ENCODE measurements at places on chromosomes 7 and 10.

GRCh38 chr10:89450901-89451300 lies 36.5 kb downstream of the IFIT5 start:
- DNase-seq: no peak

- DNase-seq: no peak
Measured at GRCh38 chr10:131822692-131823245, 78.0 kb upstream of the PPP2R2D start.

DNA sequence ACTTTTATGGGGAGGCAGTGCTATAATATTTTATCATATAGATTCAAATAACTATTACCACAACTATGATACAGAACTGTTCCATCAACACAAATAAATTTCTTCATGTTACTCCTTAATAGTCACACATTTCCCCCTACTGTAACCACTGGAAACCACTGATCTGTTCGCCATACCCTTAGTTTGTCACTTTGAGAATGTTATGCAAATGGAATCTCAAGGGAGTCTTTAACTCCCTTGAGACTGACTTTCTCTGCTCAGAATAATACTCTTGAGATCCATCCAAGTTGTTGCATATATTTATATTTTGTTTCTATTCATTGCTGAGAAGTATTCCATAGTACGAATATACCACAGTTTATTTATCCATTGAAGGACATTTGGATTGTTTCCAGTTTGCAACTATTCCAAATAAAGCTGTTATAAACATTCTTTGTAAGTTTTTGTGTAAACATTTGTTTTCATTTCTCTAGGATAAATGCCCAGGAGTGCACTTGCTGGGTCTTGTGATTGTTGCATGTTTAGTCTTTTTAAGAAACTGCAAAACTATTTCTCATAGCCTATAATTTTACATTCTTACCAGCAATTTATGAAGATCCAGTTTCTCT lies 19.7 kb upstream of the PON2 start:
- DNase-seq: no peak

DNA sequence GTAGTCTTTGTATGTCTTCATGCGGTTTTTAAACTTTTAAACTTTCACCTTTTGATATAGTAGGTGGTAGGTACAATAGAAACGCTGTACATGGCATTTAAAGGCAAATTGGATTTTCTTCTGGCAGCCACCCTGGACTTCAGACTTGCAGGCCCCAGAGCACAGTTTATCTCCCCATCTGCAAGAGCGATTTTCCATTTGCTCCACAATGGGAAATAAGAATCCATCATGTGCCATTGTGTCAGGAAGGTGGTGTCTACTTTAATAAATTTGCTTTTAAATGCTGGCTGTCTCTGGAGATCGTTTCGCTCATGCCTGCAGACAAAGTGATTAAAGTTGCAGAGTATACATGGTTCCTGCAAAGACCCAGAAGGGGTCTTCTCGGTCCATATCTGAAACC lies 38.9 kb downstream of the UNC5B start:
- DNase-seq: no peak

DNA sequence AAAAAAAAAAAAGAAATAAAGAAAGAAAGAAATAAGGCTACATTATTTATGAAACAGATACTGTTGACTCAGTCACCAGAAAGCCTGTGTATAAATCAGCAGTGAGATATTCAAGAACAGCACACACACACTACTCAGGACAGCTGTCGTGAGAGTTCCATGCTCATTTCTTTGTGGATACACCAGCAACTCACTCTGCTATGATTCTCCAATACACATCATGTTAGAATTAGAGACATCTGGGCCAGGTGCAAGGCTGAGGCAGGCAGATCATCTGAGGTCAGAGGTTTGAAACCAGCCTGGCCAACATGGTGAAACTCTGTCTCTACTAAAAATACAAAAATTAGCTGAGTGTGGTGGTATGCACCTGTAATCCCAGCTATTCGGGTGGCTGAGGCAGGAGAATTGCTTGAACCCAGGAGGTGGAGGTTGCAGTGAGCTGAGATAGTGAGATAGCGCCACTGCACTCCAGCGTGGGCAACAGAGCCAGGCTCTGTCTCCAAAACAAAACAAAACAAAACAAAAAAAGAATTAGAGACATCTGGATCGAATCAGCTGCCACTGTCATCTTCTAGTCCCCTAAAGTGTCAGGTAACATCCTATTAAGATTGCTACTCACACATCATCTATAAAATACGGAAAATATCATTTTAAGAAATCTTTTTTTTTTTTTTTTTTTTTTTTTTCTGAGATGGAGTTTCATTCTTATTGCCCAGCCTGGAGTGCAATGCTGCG lies 11.2 kb upstream of the NUPR2 start:
- no peak for DNase-seq

GRCh38 chr7:28105234-28105633 lies 75.4 kb downstream of the JAZF1 start:
- DNase-seq: no peak

GRCh38 chr7:5550831-5551230 lies 127.2 kb upstream of the TNRC18 start:
- no peak for DNase-seq

- no peak for DNase-seq
Measured at GRCh38 chr7:6654113-6654841, 17.2 kb downstream of the ZNF316 start.

- DNase-seq: peak; percentile 7
Measured at GRCh38 chr7:155764438-155764793, 47.8 kb downstream of the SHH start.

- no peak for DNase-seq
Measured at GRCh38 chr10:84542522-84543490, 214.4 kb downstream of the CCSER2 start.

DNA sequence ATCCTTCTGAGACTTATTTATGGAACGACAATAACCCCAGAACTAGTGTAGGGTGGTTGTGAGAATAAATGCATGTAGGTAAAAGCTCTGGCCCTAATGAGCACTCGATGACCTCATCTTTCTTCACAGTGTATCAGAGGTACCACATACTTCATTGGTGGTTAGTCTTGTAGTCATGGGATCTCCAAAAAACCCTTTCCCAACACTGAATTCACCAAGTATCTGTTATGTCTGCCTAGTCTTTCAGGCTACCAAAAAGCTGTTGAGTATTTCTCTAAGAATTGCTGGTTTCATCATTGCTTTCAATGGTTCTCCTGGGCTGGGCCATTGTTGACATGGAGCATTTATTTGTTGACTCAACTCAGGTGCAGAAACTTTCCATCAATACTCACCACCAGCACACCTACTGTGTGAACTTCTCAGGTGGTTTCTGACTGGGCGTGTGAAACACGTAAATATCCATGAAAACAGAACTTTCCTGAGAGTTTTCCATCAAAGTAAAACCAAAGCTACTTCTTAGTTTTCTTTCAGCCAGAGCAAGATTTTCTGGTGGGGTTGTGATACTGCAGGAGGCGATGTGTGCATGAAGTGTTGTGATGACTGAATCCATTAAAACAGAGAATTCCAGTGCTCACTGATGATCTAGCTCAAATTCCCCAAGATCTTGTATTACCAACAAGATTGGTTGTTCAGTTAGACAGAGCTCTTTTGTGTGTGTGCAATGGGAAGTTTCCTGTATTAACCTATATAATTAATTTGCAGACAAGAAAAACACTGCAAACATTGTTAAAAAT lies 51.4 kb upstream of the SLC35B4 start:
- no peak for DNase-seq

GRCh38 chr7:123783820-123784219 lies 35.0 kb upstream of the WASL start:
- DNase-seq: no peak

DNA sequence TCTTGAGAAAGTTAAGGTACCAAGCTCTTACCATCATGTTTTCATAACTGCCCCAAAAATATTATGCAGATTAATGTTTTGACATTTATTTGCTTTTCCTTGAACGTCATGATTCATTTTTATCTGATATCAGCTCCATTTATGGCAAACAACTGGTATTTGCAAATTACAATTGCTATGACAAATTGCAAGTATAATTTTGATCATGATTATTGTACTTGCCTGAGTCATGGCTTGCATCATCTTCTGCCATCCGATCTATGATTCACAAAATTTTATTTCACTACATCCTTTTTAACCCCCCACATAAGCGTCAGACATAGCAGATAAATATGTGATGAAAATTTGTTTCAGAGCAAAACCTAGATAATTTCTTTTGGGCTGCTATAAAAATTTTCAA lies 155.0 kb downstream of the STK31 start:
- DNase-seq: no peak

- DNase-seq: no peak
Measured at GRCh38 chr7:122470859-122471258, 166.3 kb upstream of the FEZF1 start.

- no peak for DNase-seq
Measured at GRCh38 chr10:125606414-125607010, 76.5 kb downstream of the TEX36 start.

GRCh38 chr10:23442936-23443335 lies 4.1 kb downstream of the OTUD1 start:
- no peak for DNase-seq

- no peak for DNase-seq
Measured at GRCh38 chr7:51187941-51188340, 128.7 kb downstream of the COBL start.

DNA sequence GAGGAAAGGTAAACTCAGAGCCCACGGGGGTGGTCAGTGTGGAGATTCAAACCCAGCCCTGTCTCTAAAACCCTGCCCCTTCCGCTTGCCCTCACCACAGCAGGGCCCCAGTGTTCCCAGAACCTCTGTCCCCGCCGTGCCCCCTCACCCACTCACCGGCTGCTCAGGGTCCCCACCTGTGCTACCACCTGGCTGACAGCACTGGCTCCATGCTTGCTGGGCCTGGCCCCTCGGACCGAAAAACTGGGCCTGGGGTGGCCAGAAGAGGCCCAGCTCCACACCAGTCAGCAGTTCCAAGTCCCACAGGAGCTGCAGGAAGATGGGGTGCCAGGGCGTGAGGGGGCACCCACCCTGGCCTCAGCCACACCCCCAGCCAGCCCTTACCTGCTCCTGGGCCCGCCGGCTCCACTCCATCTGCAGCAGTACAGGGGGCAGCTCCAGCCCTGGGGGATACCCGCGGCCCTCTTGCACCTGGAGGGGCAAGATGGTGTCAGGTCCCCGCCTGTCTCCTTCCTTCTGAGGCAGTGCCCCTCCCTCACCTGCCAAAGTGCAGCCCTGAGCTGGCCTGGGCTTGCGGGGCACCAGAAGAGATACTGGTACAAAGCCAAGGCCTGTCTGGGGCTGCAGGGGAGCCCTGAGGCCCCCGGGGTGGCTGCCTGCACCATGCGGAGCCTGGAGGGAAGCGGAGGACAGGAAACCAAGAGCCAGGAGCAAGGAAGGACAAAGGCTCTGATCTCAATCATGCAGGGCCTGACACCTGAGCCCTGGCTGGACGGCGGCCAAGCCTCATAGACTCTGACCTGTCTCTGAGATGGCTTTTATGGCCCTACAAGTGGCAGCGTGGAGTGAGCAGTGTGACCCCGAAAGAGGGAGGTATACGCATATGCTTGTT lies 11.7 kb downstream of the ATP6V1F start:
- no peak for DNase-seq

DNA sequence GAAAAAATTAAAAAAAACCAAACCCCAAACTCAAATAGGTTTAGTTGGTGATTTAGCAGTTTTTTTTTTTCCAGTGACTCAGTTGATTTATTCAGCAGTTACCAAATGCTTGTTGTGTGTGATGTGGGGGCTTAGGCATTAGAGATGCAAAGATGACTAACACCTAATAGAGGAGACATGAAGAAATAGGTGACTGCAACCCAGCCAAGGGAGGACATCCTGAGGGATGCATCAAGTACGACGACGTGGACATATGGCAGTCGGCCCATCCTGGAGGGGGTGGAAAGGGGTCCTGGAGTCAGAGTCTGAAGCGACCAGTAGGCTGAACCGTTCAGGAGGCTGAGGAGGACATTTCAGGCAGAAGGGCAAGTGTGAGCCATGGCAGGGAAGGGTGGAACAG lies 35.5 kb downstream of the LRMDA start:
- DNase-seq: no peak

DNA sequence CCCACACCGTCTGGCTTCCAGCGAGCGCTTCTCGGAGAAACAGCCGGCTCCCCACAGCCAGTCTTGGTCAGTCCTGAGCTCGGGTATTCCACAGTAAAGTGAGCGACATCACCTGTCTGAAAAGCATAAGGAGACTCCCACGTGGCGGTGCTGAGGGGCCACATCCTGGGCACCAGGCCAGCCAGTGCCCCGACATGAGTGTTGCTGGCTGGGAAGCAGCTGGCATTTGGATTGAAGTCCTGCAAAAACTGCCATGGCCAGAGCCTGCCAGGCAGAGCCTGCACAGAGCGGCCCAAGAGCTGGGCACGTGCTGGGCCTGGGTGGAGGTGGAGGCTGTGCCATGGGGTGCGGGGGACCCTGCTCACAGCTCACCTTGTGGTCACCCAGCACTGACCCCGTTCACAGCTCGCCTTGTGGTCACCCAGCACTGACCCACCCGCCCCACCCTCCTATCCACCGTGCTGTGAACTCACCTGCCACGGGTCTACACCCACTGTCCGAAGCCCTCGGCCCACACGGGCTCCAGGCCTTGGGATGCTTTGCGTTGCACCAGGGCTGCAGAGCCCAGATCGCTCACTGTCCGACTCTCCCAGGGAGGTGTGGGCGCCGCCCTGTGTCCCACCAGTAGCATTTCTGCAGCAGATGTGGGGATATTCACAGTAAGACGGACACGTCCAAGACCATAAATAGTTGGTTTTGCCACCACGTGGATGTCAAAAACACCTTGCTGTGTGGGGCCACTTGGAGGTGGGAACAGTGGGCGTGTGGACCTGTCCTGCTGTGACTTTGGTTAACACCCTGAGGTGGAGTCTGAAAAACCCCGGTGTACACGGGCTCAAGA lies 48.8 kb downstream of the PITRM1 start:
- DNase-seq: no peak

GRCh38 chr10:50653758-50654157 lies 30.0 kb upstream of the SGMS1 start:
- no peak for DNase-seq

- no peak for DNase-seq
Measured at GRCh38 chr7:154304740-154305700, 252.8 kb downstream of the DPP6 start.

DNA sequence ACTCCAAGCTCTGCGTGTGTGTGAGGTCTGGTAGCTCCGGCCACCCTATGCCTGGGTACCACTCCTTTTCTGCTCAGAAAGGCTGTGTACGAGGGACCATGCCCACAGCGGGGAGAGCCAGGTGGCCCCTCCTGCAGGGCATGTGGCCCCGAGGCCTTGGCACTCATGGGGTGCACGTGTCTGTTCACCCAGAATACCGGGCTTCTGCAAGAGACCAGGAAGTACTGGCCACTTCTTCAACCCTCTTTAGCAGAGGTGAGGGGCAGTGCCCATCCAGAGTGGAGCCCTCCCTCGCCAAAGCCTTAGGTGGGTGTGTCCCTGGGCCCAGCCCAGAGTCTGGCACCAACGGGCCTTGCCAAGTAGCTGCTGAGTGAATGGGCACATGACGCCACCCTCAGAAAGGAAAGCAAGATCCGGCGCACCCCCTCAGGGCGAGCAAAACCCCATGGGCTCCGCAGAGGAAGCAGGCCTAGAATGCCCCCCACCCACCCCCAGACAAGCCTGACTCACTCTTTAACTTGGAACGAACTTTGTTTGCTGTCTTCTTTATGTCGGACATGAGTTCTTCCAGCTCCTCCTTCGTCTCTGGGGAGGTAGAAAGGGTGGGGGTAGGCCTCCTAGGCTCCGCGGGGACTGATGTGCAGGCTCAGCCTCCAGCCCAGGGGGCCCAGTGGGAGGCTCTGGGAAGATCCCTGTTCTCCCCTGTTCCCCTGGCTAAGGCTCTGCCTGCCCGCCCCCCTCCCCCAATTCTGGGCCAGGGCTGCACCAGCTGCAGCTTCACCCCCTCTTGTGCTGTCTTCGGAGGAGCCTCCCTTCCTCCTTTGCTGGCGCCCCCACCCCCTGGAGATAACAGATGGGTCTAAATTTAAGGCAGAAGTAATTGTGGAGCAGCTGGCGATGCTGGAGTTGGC lies 14.6 kb downstream of the STX1A start:
- no peak for DNase-seq

All from effector CD4-positive, alpha-beta T cell (primary cell).